CMK (cell line): ENCODE measurements at places on chromosomes 5 and 9.

DNA sequence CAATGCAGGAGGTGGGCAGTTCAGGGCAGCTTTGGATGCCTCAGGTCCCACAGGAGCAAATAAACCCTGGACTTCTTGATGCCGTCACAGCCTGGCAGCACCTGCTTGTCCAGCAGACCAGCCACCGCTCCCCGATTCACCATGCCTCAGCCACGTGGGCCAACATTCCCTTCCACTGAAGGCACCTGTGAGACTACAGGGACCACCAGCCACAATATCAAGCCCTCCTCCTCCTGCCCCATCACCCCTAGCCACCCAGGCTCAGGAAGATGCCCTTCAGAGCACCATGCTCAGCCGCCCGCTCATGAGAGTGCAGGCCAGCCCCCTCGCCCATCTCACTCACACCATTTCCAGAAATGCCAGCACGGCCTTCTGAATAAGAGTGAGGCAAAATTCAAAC, 234.7 kb downstream of the SYK start:
- no peak for DNase-seq

- DNase-seq = no peak
Observed at GRCh38 chr5:116651653-116652052, 77.0 kb upstream of the SEMA6A start.

- no peak for DNase-seq
Observed at GRCh38 chr9:137521405-137521985, 28.7 kb downstream of the PNPLA7 start.

- no peak for DNase-seq
Observed at GRCh38 chr5:16894236-16895057, 41.6 kb downstream of the MYO10 start.

DNA sequence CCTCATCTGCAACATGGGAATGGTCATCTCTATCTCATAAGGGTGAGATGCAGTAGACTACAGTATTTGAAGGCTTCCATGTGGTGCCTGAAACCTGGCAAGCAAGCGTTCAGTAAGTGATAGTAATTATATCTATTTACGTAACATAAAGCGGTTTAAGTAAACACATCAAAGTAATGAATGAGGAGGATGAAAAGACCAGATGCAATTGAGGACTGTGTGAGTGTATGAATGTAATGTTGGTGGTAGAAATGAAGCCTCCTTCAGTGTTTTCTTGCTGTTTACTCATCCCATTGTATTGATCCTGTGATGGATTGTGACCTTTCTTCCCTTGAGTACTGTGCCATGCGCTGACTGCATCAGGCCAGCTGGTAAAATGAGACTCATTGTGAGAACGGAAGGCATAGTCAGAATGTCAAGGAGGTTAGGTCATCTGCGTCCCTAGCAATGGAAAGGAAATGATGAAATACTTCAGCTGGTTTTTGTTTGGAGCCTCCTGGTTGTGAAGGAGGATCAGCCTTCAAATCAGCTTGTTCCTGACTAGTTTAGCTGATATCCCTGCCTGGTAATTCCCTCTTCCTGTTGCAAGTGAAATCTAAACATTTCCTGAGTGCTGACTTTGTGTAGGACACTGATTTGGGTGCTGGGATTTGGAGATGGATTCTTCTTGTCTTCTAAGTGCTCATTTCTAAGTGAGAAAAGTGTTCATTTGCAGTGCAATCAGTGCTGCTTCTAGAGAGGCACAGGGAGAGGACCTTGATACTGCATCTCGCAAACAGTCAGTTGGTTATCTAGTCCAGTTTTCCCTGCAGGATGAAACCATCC, 35.6 kb downstream of the TNFSF8 start:
- no peak for DNase-seq

- DNase-seq = no peak
Observed at GRCh38 chr5:111299067-111299481, 74.9 kb downstream of the CAMK4 start.

DNA sequence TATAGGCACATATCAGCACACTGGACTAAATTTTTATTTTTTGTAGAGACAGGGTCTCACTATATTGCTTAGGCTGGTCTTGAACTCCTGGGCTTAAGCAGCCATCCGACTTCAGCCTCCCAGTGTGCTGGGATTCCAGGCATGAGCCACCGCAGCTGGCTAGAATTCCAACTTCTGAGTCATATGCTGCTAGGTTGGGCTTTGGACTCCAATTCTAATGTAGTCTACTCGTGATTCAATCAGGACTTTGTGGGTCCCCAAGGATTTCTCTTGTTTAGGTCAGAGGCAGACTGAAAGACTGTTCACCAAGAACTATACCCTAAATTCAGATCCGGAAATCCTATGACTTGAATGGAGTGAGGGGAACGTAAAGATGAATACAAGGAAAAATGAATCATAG, 68.2 kb upstream of the CHD1 start:
- DNase-seq = no peak

- DNase-seq = no peak
Observed at GRCh38 chr5:16539169-16539666, 73.6 kb upstream of the ZNF622 start.

GRCh38 chr9:109793921-109794320, 13.9 kb downstream of the PALM2AKAP2 start:
- no peak for DNase-seq

GRCh38 chr9:1870915-1871314, 144.2 kb upstream of the SMARCA2 start:
- DNase-seq = no peak

DNA sequence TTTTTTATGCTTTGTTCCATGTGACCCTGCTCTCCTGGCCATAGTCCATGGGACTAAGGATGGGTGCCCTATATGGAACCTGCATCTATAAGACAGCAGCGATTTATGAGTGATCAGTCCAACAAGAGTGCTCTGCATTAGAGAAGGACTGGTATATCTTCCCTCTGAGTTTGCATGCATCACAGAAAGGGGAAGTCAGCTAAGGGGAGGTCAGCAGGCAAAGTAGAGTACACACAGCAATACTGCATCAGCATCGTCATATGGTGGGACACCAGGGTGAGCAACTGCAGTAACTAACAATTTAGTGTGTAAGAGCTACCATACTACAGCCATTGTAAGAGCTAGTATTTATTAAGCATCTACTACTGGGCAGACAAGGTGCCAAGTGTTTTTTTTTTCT, 311.3 kb downstream of the NDUFS4 start:
- DNase-seq = no peak

- no peak for DNase-seq
Observed at GRCh38 chr9:129569502-129570449, 51.1 kb downstream of the C9orf50 start.

- no peak for DNase-seq
Observed at GRCh38 chr9:134735441-134736175, 94.0 kb downstream of the COL5A1 start.

- DNase-seq = no peak
Observed at GRCh38 chr9:8732367-8733075, 932.9 kb upstream of the DMAC1 start.

DNA sequence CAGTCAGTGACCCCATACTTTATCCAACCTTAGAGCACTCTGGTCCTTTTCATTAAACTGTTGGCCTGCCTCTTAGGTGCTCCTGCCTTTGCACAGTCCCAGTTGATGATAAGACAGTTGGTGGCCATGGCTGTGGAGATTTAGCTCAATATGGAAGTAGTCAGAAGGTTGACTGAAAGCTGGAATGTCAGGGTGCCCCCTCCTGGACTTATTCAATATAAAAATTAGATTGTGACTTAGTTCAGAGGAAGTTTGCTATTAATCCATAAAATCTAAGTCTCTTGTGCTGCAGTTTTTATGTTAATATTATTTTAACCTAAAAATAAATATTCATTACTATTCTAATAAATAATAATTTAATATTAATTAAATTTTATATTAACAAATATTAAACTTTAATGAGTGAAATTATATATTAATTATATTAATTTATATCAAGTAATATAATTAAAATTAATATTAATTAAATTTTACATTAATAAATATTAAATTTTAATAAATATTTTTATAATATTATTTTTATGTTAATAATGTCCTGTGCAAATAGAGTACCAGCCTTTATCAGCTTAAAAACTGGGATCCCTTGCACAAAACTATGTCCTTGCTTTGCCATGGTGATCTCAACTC, 77.7 kb upstream of the ADAMTSL1 start:
- DNase-seq = no peak
